NCI-H2107 (cell line): ENCODE measurements at places on chromosomes 13 and 19.

- DNase-seq = no peak
Measured at GRCh38 chr19:41623360-41623759, 3.5 kb downstream of the CEACAM4 start.

DNA sequence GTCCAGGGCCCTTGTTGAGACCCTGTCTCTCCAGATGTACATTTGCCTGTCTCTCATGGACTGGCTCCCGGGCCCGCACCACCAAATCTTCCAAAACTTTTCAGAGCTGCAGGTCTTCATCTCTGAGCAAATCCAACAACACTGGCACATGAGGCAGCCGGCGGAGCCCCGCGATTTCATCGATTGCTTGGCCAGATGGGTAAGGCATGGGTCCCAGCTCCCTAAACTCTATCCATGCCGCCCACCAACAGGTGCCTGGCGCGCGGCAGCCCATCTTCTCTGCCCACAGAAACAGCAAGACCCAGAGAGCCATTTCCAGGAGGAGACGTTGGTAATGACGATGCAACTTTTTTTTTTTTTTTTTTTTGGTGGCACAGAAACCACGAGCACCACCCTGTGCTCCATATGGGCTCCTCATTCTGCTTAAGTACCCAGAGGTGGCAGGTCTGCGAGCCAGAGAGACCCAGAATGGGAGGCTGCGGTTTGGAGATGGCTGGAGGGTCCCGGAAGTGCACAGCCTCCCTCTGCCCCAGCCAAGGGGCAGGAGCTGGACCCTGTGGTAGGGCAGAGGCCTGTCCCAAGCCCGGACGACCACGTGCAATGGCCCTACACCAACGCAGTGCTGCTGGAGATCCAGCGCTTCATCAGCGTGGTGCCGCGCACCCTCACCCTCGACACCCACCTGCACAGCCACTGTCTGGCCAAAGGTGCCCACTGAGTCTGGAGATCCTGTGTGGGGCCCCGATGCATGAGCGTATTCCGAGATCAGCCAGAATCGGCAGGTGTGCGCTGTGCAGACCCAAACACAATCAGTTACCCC is 22.6 kb downstream of the CYP2F1 start:
- no peak for DNase-seq

DNA sequence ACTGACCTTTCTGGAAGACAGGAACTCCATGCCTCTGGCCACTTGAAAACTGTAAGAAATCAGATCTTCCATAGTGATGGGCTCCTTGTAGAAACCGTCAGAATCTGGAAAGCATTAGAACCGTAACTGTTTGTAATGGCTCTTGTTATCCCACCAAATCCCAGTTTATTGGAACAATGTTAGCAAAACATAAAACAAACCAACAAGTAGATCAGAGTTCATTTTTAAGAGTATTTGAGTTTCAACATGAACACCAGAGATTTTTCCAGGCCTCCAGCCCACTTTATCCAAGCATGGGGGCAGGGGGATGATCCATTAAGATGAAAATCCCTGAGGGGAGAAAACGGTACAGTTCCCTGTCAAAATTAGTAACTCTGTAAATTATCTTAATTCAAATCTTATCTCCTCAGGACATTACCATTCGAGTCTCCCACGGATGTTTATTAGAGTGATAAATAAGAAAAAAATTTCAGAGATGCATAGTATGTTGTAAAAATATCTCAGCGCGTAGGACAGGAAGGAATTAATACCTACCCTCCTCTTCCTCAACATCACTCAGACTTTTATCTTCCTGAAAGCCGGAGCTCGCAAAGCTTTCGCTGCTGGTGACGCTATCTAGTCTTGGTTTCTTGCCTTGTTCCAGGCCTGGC is 172.5 kb downstream of the FLT1 start:
- DNase-seq = no peak

GRCh38 chr19:20154636-20155035 is 12.4 kb upstream of the ZNF486 start:
- no peak for DNase-seq

DNA sequence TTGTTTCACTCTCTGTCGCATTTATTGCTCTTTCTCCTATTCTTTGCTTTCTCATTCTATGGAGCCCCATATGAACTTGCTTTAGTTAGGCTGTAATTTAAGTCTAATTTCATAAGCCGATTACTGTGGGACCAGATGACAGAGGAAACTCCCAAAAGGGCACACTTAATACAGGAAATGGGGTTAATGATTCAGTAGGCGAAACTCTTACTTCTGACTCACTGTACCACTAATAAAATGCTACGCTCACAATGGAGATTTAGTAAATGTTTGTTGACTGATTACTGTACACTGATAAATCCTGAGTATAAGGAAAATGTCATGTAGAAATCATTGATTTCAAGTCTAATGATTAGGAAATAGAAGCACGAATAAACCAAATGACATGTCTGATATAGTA is 276.4 kb downstream of the KLF5 start:
- no peak for DNase-seq

DNA sequence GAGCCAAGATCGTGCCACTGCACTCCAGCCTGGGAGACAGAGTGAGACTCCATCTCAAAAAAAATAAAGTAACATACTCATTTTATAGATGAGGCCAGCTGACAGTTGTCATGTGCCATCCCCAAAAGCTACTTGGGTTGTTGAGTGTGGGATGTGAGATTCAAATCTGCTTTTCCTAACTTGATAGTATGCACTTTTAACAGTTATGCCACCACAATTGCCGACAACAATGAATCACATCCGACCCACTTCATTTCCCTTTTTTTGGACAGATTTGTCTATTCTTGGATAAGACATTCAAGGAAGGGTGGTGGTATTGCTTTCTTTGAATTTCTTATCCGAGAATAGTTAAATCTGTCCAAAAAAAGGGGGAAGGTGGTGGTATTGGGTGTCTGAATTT is 16.3 kb upstream of the DNMT1 start:
- DNase-seq = no peak

DNA sequence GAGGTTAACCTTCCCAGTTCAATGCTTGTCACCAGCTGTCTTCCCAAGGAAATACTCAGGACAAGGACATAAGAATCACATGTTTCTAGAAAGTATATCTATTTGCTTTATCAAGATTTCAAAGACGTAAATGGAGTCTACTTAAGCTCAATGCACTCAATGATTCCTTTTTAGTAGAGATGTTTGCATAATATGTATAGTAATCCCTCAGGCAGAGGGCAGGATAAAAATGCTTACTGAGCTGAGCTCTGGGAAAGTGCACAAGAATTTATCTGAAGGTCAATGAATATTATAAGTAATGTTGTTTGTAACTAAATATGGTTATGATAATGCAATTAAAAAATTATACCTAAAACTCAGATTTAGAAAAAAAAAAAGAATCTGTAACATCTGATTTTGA is 1309.4 kb upstream of the SLC10A2 start:
- no peak for DNase-seq

DNA sequence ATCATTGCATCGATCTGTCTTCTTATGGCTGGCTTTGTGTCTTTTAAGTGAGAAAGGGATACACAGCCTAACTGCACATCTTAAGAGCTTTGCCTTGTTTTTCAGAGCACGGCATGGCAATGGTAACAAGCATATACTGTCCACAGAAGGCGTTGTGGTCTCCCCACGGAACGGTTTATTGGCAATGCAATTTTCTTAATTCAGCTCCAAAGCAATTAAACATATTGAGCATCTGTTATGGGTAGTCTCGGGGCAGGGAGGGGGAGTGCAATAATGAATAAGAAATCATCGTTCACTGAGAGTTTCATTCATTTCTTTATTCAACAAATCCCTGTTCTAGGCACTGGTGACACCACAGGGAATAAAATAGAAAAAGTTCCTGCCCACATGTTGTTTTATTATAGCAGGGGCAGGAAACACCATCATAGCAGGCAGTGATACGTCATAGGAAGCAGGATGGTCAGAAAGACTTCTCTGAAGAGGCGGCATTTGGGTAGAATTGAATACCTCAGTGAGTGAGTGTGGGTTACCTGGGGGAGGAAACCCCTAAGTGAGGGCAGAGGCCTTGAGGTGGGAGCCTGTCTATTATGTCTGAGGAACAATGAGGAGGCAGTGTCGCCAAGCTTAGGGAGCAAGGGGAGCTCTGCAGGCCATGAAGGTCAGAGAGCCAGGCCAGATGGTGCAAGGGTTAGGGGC is 185.7 kb upstream of the KL start:
- DNase-seq = no peak

- DNase-seq = no peak
Measured at GRCh38 chr13:30711375-30711774, 24.0 kb upstream of the ALOX5AP start.

DNA sequence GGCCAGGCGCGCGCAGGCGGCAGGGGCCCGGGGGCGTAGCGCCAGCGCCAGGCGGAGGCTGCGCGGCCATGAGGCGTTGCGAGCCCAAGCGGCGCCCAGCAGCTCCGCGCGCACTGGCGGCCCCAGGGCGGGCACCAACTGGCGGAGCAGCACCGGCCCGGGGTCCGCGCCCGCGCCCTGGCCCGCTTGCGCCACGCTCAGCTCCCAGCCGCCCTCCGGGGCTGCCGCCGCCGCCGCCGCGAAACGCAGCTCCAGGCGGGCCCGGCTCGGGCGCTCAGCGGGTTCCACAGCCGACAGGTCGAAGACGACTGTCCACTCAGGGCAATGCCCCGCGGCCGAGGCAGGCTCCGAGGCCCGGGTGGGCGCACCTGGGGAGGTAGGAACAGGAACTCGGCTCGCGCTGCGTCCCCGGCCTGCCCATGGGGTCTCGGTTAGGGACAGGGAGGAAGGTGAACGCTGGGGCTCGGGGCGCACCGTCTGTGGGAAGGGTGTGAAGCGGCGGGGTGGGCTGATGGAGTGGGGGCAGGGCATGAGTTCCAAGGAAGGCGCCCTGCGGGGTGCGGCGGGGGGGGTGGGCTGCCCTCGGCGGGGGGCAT is 26.8 kb downstream of the CERS1 start:
- no peak for DNase-seq

DNA sequence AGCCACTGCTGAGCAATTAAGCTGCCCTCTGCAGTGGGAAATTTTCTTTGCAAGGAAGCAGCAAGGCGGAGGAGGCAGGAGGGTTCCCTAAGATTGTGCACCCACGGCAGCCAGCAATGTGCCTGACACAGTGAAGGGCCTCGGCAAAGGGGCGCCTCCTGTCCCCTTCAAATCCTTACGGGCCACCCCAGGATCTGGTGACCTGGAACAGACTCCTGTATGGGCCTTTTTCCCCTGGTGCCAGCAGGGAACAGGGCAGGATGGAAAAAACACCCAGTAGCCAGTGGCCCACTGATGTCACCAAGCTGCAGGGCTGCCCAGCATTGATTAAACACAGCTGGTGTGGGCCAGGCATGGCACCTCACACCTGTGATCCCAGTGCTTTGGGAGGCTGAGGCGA is 86.7 kb downstream of the GNG7 start:
- DNase-seq = no peak

- DNase-seq = no peak
Measured at GRCh38 chr19:17686592-17687024, 1.5 kb downstream of the UNC13A start.

DNA sequence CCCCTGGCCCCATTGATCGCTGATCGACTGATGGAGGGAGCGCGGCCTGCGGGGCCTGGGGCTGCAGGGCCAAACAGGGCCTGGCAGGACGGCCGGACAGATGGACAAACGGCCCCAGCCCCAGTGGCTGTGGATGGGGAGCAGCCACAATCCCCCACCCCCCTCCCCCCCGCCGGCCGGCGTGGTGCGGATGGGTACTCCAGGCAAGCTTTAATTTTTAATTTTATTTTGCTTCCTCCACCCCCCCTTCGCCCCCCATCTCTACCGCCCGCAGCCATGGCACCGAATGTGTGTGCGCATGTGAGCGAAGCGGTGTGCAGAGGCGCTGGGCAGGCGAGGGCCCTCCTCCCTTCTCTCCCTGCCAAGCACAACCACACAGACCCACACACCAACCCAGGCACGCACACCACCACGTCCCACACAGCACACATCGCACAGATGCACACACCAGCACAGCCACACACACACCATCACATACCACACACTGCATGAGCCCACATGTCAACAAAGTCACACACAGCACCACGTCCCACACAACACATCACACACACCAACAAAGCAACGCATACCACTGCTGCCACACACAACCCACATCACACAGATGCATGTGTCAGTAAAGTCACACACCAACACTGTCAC is 12.4 kb downstream of the ERFL start:
- DNase-seq = no peak

- DNase-seq = no peak
Measured at GRCh38 chr19:18264137-18264854, 10.0 kb downstream of the IQCN start.

DNA sequence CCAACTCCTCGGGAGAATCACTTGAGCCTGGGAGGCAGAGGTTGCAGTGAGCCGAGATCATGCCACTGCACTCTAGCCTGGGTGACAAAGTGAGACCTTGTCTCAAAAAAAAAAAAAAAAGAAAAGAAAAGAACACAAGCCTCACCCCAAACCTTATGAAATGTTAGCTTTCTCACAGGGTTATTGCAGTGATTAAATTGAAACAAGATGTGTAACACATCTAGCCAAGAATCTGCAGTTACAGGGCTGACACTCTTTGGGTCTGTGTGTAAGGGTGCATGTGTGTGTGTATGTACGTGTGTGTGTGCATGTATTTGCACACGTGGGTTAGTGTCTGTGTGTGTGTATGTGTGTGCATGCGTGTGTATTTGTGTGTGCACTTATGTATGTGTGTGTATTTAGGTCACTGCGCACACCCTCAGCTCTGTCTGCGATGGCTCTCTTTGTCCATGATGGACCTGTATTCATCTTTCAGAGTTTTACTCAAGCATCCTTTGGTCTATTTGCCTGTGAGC is 336.3 kb downstream of the UQCRFS1 start:
- no peak for DNase-seq

GRCh38 chr13:42021851-42022250 is 26.6 kb upstream of the DGKH start:
- DNase-seq = no peak

DNA sequence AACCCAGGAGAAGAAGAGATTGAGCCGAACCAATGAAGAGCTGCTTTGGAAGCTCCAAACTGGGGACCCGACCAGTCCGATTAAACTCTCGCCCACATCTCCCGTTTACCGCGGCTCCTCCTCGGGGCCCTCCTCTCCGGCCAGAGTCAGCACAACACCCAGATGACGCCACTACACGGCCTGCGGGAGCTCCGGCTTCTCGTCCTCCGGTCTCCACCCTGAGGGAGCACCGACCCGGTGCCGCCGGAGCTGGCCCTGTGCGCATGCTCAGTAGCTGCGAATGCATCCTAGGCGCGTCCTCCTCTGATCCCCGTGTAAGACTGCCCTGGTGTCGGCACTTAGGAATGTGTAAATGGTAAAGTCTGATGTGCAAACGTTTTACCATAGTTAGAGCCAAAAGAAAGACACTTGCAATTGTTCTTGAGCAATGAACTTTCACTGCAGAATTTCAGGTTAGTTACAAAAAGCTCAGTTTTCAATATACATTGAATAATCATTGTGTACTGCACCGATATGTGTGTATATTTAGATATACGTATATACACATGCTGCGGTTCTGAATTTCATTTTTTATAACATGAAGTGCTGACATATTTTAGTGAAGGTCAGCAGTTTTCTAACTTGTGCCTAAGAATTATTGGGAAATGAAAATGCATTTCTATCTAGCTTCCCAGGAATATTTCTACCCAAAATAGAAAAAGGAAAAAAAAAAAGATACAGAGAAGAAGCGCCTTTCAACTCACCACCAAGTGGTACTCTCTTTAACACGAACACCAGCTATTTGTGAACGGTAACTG is 92.2 kb downstream of the SLC7A1 start:
- no peak for DNase-seq

GRCh38 chr19:35267353-35267817 is 1.4 kb upstream of the USF2 start:
- no peak for DNase-seq
